ENCODE measurements at places on chromosomes 3 and 15.

- DNase-seq, result no peak
Measured at GRCh38 chr3:127784865-127785710, 37.2 kb downstream of the MGLL start.

DNA sequence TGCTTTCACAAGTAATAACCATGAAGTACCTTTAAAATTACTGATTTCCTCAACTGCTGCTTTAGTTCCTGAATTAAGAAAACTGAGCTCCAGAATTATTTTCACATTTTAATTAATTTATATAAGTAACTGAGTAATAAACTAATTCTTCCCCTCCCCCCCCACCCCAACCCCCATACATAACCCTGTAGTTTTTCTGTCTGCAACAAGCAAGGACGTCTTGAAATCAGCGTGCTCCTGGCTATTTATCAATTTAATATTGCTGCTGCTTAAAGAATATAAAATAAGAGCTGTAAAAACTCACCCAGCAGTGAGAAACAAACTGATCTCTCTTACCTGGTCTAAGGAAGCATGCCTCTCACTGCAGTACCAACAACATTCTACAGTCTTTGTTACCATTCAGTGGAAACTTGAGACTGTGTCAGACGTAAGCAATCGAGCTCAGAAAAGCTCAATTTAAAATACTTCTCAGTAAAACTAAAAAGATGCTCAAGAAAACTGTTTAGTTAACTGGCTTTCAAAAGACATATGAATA, 121.0 kb downstream of the TFDP2 start:
- DNase-seq, result peak; percentile 87

- DNase-seq, result no peak
Measured at GRCh38 chr3:45677033-45677446, 12.2 kb upstream of the SACM1L start.

DNA sequence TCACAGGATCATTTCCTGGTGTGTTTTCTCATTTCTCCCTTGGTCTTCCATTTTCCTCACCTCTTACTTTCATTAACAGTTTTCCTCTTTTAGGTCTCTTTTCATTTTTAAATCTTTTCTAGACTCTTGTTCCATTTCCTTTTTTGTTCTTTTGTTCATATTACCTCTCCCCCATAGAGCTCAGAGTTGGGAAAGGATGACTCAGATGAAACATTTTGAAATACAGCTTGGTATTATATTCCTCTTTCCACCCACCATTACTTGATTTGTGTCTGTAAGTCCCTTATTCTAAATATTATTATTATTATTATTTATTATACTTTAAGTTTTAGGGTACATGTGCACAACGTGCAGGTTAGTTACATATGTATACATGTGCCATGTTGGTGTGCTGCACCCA, 153.1 kb downstream of the VGLL3 start:
- no peak for DNase-seq

DNA sequence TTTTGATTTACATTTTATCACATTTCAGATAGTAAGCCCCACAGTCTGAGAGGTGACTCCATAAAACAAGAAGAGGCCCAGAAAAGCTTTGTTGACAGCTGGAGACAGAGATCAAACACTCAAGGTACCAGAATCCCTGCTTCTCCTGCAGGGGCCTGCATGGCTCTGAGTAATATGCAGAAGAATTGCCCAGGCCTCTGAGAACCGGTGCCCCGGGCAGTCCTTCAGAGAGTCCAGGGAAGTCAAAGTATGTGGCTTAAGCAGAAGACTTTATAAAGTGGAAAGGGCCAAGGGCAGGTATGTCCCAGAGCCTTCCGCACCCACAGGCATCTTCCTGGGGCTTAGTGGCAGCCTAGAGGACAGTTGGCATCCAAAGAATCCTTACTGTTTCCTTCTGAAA, 12.8 kb downstream of the ATRIP start:
- DNase-seq, result no peak

Measured in left renal cortex interstitium (tissue), 4 donors.